GM23338 (cell line): ENCODE measurements at places on chromosomes 7 and 10.

DNA sequence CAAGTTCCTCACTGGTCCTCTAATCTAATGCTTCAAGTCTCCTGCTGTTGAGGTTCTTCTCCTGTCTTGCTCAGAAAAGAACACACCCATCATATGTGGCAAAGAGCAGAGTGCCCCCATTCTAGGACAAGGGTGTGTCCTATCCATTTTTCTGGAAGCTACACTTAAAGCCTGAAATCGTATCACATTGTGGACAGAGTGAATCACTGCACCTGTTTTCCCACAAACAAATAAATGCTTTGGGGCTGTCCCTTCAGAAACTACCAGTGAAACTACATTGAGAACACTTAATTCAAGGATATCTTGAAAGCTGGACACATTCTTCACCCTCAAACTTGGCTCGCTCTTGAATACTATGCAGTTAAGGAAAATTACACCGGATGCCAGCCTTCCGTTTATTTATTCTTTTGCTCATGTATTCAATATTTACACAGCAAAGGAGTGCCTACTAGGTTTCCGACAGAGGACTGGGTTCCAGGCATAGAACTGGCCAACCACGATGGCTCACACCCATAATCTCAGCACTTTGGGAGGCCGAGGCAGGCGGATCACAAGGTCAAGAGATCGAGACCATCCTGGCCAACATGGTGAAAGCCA, 473.0 kb downstream of the GALNT17 start:
- H3K4me1 ChIP-seq = no peaks in the 10 kb centered on the region
- no peak overlapping the region for H3K27ac ChIP-seq
- no peak for DNase-seq
- no peaks in the 10 kb centered on the region for H3K36me3 ChIP-seq

- H3K27me3 ChIP-seq = no peaks in the 10 kb centered on the region
- H3K4me3 ChIP-seq = no peak overlapping the region
- DNase-seq = peak; percentile 15
- H3K4me1 ChIP-seq = peaks cover 7% of the 10 kb centered on the region
- no peaks in the 10 kb centered on the region for H3K36me3 ChIP-seq
- H3K27ac ChIP-seq = no peak overlapping the region
These were observed 31.2 kb downstream of the MGAM2 start for GRCh38 chr7:142142702-142143101.

- DNase-seq = no peak
- no peak overlapping the region for H3K27ac ChIP-seq
- peaks cover 6% of the 10 kb centered on the region; the same call in 1 of the 2 replicates for H3K4me1 ChIP-seq
- no peaks in the 10 kb centered on the region for H3K27me3 ChIP-seq
These were observed 9.9 kb downstream of the GLRX3 start for GRCh38 chr10:130146042-130146441.

GRCh38 chr10:112593023-112593422, 146.0 kb downstream of the VTI1A start:
- H3K27ac ChIP-seq = peak overlapping the region; percentile 47; the same call in 1 of the 2 replicates
- no peak overlapping the region for H3K4me3 ChIP-seq
- peaks cover 10% of the 10 kb centered on the region for H3K4me1 ChIP-seq
- no peak for DNase-seq
- H3K27me3 ChIP-seq = no peaks in the 10 kb centered on the region

GRCh38 chr10:44313761-44314165, 71.1 kb downstream of the CXCL12 start:
- H3K4me1 ChIP-seq = peaks cover 4% of the 10 kb centered on the region; the same call in 1 of the 2 replicates
- no peaks in the 10 kb centered on the region for H3K36me3 ChIP-seq
- no peak for DNase-seq
- H3K4me3 ChIP-seq = no peak overlapping the region

DNA sequence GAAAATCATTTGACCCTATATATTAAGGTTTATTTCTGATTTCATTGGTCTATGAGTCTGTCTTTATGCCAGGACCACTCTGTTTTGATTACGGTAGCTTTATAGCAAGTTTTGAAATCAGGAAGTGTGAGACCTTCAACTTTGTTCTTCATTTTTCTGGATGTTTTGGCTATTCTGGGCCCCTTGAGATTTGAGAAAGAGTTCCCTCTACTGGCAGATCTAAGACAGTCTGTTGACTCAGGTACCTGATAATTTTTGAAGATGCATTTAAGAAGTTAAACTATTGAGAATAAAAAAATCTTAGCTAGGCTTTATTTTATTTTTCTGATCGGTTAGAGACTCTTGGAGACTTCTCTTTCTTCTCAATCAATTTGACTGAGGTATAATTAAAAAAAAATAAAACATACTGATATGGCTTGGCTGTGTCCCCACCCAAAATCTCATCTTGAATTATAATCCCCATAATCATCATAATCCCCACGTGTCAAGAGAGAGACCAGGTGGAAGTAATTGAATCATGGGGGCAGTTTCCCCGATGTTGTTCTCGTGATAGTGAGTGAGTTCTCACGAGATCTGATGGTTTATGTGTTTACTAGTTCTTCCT, 209.2 kb downstream of the SNX10 start:
- no peaks in the 10 kb centered on the region for H3K4me1 ChIP-seq
- no peaks in the 10 kb centered on the region for H3K36me3 ChIP-seq
- peak; percentile 63 for DNase-seq
- H3K27ac ChIP-seq = no peak overlapping the region
- no peaks in the 10 kb centered on the region for H3K27me3 ChIP-seq
- no peak overlapping the region for H3K4me3 ChIP-seq

- no peak overlapping the region for H3K4me3 ChIP-seq
- H3K36me3 ChIP-seq = no peaks in the 10 kb centered on the region
- H3K4me1 ChIP-seq = no peaks in the 10 kb centered on the region
- no peak overlapping the region for H3K27ac ChIP-seq
- peak; percentile 75 for DNase-seq
These were observed 260.7 kb downstream of the BMPER start for GRCh38 chr7:34165927-34166550.
